Stimulated activated CD8-positive, alpha-beta memory T cell treated with anti-CD3 and anti-CD28 coated beads, Interleukin-4, amount 100 ng/mL, for 24 hours (primary cell): ENCODE measurements at places on chromosomes 5 and 9.

DNA sequence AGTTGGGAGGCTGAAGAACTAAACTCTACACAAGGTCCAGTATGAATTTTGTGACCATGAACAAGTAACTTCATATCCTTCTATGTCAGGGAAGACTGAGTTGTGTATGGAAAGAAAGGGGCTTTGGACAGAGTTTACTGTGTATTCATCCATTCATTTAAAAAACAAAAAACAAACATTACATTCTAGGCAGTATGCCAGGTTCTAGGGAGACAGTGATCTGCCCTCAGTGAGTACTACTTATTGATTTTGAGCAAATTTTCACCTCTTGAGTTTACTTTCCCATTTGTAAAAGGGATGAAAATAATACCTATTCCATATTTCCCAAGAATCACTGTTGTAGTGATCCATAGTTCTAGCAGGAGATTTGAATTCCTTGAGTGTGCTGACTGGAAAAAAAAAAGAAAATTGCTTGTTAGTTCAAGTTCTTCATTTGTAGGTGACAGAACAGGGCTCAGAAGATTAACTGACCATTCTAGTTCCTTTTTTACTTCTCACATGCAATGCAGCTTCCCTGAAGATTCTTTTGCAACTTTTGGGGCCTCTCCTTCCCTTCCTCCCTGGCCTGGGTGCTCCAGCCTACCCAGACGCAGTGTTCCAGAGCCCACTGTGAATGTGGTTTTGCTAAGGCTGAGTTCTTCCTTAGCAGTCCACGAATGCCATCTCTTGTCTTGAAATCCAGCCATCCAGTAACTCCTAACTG, 2.6 kb upstream of the GAPVD1 start:
- DNase-seq: no peak

- no peak for DNase-seq
These were observed 1103.1 kb downstream of the MAT2B start for GRCh38 chr5:164608507-164608906.

- no peak for DNase-seq
These were observed 63.9 kb upstream of the TGFBR1 start for GRCh38 chr9:99040911-99041582.

- DNase-seq: no peak
These were observed 36.4 kb downstream of the PIK3R1 start for GRCh38 chr5:68251804-68252522.

DNA sequence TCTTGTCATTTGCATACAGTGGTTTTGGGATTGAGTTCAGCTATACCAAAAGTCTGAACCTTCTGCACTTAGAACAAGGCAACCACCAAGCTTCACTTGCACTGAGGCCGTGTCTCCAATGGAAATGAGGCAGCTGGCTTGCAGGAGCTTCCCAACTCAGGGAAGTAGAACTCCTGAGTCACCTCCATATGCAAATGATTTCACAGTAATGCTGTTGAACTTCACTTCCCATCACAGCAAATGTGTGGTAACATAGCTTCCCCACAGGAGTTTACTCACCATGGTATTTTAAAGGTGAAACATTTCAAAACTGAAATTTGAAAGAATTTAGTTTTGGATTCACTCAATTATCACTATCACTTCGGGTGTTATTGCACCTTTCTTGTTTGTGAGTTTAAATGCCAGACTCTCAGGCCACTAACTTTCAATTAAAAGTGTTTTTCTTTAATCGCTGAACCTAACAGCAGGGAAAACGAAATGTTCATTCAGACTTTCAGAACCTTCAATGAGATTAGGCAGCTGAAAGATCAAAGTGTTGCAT, 9.0 kb downstream of the CD274 start:
- DNase-seq: no peak

DNA sequence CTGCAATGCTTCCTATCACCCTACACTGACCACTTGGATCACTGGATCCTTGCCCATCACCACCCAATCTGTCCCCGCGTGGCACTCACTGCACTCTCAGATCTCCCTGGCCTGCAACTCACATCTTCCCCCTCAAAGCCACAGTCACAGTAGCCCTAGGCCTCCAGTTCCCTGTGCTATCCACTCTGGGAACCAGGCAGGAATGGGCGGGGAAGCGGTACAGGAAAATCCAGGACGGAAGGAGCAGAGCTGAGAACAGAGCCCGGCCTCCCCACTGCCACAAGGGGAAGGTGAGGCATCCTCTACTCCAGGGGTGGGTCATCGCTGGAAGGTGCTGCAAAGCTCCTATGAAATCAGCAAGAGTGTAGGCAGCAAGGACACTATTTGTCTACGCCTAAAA, 102.6 kb downstream of the ESM1 start:
- DNase-seq: no peak

- DNase-seq: no peak
These were observed 5.1 kb downstream of the RNF14 start for GRCh38 chr5:141973871-141974595.

DNA sequence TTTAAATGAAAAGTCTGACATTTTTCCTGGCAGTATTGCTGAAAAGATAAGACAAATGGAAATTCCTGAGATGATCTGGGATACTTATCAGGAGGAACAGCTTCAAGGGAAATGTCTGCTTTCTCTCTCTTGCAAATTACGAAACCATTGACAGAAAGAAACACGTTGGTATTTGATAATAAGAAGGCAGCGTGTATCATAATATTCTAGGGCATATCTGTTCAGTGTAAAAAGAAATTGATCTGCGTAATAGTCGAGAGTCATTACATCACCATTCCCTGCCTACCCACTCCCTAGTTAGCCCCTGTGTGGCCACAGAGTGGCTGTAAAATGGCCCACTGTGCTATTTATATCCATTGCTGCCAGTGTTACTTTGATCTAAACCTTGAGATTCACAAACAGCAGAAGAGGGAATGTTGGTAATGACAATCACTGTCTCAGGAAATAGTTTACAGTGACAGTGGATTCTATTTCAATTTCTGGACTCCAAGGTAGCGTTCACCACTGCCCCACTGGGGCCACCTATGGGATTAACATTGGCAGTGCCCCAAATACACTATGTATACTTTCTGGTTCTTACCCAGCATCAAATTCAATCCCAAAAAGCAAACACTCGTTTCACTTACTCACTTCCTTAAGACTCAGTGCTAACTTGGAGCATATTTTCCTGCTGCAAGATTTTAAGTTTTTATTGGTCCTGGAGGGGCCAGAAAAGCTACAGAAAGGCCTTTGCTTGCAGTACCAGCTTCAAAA, 133.4 kb upstream of the GAS1 start:
- DNase-seq: no peak

GRCh38 chr5:161645264-161645663, 40.3 kb upstream of the GABRA6 start:
- no peak for DNase-seq

GRCh38 chr9:85528142-85528541, 213.6 kb downstream of the AGTPBP1 start:
- no peak for DNase-seq

DNA sequence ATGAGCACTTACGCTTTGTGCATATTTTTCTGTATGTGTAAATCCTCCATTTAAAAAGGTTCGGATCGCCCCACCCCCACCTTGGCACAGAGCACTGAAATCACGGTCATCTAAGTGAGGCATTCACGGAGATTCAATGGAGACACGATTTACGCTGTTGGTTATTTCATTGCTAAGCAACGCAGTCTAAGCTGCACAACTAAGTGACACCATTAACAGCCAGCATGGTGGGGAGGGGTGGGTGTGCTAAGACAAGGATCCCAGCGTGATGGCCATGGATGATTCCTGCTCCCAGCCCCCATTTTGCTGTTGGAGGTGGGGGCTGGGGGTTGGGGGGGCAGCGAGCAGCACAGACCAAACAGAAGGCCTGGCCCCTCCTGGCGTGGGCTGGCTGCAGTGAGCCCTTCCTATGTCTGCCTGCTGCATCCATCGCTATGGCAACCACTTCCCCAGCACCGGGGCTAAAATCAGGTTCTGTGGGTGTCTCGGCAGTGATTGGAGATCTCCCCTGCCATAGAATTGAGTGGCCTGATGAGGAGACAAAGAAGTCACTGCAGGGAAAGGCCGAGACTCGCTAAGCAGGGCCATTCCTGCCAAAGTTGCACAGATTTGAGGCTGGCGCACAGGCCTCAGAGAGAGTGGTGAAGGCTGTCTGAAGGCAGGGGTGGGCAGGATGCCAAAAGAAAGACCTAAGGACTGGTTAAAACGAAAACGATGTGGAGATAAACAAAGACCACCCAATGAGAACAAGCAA, 14.3 kb upstream of the MARCHF6 start:
- DNase-seq: no peak

GRCh38 chr5:120055858-120056257, 408.2 kb upstream of the PRR16 start:
- no peak for DNase-seq

DNA sequence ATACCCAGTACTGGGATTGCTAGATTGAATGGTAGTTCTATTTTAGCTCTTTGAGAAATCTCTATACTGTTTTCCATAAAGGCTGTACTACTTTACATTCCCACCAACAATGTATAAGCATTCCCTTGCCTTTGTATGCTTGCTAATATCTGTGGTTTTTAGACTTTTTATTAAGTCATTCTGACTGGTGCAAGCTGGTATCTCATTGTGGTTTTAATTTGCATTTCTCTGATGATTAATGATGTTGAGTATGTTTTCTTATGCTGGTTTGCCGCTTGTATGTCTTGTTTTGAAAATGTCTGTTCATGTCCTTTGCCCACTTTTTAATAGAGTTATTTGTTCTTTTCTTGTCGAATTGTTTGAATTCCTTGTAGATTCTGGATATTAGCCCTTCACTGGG, 512.7 kb upstream of the PAPPA start:
- no peak for DNase-seq

DNA sequence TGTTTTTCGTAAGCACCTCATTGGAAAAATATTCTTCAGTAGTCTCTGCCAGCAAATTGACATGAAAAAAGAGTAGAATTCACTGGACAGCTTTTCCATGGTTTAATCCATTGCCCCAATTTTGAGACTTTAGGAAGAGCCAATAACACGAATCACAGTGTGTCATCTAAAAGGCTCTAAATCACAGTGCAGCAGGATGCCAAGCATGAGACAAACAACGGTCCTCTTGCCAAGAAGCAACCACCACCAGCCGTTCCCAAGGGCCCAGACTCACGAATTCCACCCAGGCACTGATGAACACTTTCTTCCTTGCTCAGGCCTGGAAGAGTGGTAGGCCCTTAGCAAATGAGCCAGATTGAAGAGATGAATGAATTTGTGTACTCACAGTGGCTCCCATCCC, 18.3 kb upstream of the IRX4 start:
- no peak for DNase-seq

DNA sequence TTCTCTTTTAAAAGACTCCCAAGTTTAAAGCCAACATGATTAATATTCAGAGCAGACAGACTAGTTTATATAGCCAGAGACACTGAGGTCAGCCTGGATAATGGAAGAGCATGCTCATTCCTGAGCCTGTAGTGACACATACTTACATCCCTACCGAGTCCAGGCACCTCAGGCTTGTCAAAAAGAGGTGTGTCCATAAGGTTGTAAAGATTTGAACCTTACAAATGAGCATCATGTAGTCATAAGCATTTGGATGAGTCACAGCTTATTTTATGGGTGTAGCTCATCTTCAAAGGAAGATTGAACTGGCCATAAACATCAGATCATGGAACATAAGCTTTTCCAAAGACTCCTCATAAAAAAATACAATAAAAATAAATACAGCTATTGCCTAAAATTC, 333.5 kb downstream of the EFNA5 start:
- no peak for DNase-seq

GRCh38 chr9:103537426-103537825, 542.3 kb downstream of the CYLC2 start:
- DNase-seq: no peak

GRCh38 chr5:161273410-161273809, 273.1 kb downstream of the GABRB2 start:
- no peak for DNase-seq

- DNase-seq: no peak
These were observed 586.3 kb downstream of the BRINP1 start for GRCh38 chr9:118782790-118783463.

DNA sequence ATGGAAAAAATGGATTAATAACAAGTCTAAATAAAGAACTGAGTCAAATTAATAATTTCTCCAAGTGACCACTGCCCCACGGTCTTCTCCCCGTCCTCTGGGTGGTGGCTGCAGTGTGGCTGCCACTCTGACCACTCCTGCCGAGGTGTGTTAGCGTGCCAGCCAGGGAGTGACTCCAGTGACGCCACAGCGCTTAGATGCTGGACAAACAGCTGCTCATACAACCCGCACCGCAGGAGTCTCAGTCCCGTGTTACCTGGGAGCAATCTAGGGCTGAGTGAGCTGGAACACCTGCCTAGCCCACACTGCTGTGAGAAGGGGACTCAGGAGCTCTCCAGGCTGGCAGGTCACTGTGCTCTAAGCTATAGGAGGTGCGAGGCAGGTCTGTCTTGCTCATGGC, 10.2 kb downstream of the MAPK9 start:
- no peak for DNase-seq

GRCh38 chr9:130952065-130952762, 13.2 kb upstream of the FIBCD1 start:
- DNase-seq: no peak

DNA sequence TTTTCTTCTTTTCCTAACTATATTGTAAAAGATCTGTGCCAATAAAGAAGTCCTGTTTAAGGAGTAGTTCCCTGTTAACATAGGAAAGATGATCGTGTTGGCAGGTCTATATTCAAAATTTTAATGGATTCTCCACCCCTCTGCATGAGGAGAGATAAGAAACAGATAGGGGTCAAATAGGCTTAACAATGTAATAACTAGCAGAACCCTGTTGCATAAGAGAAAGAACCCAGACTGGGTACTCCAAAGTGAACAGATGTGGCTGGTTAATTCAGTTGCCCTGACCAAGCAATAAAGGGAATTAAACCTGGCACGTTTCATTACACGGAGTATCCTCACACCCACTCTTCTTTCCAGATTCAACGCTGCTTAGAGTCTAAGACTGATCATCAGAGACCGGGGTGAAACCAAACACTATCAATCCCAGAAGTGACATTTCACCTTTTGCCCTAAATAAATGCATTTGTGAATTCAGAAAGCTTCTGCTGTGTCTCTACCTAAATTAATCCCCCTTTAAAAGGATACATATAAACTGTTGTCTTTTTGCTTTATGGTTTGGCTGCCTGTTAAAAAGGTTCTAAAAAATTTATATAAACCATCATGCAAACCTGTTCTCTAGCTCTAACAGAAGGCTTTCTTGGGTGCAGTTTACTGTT, 1276.9 kb upstream of the WWC1 start:
- DNase-seq: no peak

GRCh38 chr9:113622600-113623400, 159.3 kb downstream of the RGS3 start:
- peak; percentile 36 for DNase-seq

DNA sequence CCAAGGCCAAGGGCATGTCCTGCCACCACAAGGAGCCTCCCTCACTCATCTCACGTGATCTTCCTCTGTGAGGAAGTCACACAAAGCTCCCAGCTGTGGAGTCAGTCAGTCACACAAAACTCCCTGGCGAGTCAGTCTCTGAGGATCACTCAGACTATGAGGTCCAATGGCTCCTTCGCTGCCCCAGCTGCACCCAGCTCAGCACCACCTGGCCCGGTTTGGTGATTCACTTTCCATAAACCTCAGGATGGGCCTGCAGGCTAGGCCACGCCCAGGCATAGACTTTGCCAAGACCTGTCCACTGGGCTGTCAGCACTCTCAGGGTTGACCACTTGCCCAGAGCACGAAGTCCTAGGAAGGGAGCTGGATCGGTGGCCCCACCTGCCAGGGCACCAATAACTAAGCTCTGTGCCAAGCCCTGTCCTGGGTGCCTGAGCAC, 233.8 kb downstream of the HSPA4 start:
- DNase-seq: no peak

GRCh38 chr5:107624235-107624634, 46.5 kb downstream of the EFNA5 start:
- no peak for DNase-seq
